NCI-H510A (cell line): ENCODE measurements at places on chromosomes 5 and 9.

DNA sequence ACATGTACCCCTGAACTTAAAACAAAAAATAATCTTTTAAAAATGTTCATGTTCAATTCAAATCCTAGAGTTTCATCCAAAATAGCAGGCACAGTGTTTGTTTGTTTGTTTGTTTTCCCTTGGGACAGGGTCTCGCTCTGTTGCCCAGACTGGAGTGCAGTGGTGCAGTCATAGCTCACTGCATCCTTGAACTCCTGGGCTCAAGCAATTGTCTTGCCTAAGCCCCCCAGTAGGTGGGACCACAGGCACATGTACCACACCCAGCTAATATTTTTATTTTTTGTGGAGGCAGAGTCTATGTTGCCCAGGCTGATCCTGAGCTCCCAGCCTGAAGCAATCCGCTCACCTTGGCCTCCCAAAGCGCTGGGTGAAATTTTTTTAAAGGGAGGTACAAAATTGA is 5.0 kb upstream of the POLR1E start:
- DNase-seq: no peak

- DNase-seq: no peak
Measured at GRCh38 chr5:10463566-10463965, 21.9 kb downstream of the ROPN1L start.

GRCh38 chr5:8628521-8628920 is 759.6 kb downstream of the MTRR start:
- peak; percentile 90 for DNase-seq

DNA sequence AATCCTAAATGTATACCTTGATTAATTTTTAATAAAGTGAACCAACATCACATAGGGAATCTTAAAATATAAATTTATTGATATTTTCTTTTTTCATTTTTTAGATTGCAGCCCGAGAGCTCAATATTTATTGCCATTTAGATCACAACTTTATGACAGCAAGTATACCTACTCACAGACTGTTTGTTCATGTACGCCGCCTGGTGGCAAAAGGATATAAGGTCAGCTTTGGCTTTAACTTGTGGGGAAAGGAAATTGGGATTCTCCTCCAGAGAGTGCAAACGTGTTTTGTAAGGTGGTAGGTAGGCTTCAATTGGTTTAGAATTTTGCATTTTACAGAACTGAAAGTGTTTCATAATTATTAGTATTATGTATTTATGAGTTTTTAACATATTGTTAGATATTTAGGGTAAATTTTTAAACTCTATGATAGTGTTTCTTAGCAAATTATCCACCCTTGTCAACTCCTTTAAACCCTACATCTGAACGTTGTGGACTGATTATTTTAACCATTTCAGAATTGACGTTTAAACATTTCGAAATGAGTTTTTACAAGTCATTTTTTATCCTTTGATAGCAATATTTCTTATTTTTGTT is 17.5 kb upstream of the DHFR start:
- DNase-seq: no peak

DNA sequence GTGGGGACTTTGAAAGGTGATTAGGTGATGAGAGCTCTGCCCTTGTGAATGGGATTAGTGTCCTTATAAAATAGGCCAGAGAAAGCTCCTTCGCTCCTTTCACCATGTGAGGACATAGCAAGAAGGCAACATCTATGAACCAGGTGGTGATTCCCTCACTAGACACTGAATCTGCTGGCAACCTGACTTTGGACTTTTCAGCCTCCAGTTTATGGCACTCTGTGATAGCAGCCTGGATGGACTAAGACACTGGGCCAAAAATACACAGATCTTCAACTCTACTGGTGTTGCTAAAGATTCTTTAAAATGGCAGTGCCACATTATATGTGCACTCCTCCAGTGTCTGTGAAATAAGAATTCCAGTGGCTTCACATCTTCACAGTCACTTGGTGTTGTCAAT is 41.2 kb upstream of the COL15A1 start:
- no peak for DNase-seq

DNA sequence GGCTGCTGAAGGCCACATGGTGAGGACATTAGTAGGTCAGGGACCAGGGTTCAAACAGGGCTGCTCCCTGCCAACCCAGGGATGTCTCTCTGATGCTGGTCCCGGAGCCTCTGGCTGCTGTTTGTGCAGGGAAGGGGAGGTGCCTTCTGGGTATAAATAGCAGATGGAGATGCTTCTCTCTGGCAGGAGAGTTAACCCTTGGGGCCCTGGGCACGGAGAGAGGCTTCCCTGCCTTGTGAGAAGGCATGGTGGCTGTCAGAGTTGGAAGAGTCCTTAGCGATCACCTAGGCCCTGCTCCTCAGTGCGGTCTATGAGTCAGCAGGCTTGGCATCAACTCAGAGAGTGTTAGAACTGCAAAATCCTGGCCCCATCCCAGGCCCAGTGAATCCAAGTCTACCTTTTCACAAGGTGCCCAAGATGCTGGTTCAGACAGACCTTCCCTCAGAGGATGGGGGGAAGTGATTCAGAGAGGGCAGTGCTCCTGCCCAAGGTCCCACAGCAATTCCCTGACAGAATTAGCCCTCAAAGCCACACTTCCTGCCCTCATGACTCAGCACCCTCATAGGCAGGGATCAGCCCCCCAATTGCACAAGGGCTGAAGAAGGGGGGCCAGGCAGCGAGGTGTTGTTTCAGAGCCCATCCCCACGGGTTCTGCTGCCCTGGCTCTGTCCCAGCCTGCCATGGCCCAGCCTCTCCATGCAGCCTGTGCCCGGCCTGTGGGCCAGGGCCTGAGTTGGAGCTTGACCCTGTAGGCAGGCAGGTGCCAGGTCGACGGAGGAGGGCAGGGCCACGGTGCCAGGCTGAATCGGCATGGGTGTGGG is 25.6 kb downstream of the CAMK2A start:
- peak; percentile 34 for DNase-seq

DNA sequence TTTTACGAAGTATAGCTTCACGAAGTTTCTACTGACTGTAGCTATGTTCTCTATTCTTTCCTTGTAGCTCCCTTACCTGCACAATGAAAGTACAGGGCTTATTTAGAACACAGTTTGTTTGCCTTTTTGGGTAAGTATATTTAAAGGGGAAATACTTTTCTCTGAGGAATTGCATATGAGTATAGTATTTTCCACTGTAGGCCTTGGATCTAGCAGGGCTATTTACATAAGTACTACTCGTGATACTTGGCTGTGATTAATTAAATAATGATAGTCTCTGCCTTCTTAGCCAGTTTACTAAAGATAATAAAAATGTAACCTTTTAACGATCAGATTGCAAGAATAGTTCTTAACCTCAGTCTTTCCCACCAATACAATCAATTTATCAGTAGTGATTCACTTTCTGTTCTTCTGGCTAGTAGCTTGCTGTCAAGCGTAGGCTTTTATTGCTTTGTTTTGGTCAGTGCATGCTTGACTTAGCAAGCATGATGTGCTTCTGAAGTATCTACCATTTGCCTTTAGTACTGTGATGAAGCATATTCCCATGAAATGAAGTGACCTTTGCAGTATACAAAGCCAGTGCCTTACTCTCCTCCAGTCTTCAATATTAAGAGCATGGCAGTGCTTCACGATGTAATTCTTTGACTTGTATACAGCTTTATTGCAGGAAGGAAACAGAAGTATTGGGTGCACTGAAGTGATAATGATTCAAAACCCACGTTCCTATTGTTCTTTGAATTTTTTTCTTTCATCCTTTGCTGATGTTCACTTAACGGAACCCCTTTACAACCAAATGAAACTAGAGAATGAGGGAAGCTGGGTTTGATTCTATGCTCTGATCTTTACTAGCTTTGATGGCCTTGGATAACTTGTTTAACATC is 64.2 kb downstream of the SLC44A1 start:
- DNase-seq: no peak

DNA sequence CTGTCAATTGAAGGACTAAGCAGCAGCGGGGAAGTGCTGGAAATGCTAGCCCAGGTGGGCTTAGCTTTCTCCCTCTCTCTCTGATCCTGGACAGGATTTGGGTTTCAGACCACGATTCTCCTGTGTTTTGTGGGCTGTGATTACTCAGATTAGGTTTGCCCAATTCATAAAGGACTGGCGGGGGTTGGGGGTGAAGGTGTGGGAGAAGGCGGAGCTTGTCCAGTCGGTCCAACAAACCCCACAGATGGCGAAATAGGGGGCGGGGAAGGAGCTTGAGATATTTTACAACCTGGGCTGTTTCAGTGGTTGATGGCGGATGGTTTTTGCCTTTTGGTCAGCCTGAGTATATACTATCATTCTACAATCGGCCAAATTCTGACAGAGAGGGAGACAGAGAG is 35.2 kb downstream of the PCDHAC2 start:
- DNase-seq: peak; percentile 45

DNA sequence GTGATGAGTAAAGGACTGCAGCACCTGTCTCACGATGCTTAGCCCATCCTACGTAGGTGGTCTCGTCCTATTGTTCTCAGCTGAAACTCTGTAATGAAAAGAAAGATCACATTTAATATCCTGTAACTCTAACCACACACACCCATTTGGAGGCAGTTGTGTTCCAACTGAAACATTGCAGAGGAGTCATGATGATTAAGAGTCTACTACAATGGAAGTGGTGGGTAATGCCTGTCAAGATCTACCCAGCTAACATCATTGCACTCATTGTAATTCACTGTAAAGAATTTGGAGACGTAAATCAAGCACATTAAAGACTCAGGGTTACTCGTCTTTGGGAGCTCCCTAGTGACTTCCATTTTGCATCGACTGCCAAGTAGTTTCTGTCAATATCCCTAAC is 106.0 kb upstream of the PTPN3 start:
- no peak for DNase-seq

DNA sequence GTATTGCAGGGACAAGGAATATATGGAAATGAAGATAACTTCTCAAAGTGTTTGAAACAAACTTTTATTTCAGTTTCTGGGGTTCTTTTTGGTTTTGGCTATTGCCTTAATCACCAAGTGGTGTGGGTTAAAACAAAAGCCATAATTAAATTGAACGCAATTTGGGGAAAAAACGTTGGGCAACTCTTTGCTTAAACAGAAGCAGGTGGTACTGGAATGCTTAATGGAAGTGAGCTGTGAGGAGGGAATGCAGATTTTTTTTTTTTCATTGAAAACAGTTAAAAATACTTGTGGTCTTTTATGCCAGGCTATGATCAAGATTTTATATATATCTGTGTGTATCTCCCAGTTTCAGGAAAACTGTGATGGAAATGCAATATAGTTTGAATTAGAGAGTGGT is 195.7 kb upstream of the TUT7 start:
- no peak for DNase-seq

GRCh38 chr5:139700711-139701055 is 52.5 kb downstream of the CXXC5 start:
- DNase-seq: no peak

DNA sequence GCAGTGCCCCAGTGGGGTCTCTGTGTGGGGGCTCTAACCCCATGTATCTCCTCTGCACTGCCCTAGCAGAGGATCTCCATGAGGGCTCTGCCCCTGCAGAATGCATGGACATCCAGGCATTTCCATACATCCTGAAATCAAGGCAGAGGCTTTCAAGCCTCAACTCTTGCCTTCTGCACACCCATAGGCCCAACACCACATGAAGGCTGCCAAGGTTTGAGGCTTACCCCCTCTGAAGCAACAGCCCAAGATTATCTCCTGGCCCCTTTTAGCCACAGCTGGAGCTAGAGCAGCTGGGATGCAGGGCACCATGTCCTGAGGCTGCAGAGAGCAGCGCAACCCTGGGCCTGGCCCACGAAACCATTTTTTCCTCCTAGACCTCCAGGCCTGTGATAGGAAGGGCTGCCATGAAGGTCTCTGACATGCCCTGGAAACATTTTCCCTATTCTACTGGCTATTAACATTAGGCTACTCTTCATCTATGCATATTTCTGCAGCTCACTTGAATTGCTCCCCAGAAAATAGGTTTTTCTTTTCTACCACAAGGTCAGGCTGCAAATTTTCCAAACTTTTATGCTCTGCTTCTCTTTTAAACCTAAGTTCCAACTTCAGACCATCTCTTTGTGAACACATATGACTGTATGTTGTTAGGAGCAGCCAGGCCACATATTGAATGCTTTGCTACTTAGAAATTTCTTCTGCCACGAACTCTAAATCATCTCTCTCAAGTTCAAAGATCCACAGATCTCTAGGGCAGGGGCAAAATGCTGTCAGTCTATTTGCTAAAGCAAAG is 18.4 kb downstream of the NR3C1 start:
- no peak for DNase-seq

- DNase-seq: no peak
Measured at GRCh38 chr5:88536146-88536545, 267.5 kb upstream of the TMEM161B start.

- no peak for DNase-seq
Measured at GRCh38 chr5:152688561-152689249, 283.6 kb upstream of the NMUR2 start.

- no peak for DNase-seq
Measured at GRCh38 chr9:127765418-127765817, 13.0 kb downstream of the SH2D3C start.

DNA sequence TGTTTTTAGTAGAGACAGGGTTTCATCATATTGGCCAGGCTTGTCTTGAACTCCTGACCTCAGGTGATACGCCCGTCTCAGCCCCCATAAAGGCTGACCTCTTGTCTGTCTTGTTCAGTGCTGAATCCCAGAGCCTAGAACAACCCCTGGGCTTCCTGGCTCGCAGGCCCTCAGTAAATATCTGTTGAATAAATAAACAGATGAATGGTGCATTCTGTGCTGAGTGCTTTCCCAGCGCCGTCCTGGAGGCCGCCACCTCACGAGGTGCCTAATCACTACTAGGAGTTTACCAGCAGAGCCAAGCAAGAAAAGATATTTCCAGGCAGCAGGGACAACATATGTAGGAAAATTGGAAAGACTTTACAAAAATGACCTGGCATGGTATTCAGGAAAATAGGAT is 88.5 kb downstream of the SNX24 start:
- no peak for DNase-seq

- DNase-seq: no peak
Measured at GRCh38 chr5:76475936-76476335, 72.9 kb downstream of the IQGAP2 start.

DNA sequence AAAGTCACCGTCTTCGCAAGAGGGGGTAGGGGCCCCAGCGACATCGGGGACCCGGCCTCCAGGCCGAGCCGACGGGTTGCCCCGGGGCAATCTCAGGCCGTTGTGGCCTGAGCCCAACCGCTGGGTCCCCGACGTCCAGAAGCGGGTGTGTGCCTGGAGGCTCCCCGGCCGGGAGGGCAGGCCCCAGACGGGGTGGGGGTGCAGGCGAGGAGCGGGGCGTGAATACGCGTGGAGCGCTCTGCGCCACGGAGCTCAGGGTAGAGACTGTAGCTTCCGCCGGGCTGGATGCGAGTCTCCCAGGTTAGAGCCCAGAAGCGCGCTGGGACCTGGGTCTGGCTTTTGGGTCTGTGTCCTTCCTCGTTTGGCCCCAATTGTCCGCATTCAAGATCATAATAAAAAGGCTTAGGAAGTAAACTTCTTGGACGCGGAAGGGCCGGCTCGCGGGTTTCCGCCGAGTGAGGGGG is 3.5 kb downstream of the BARX1 start:
- DNase-seq: no peak

- no peak for DNase-seq
Measured at GRCh38 chr9:14245901-14246525, 67.9 kb downstream of the NFIB start.

DNA sequence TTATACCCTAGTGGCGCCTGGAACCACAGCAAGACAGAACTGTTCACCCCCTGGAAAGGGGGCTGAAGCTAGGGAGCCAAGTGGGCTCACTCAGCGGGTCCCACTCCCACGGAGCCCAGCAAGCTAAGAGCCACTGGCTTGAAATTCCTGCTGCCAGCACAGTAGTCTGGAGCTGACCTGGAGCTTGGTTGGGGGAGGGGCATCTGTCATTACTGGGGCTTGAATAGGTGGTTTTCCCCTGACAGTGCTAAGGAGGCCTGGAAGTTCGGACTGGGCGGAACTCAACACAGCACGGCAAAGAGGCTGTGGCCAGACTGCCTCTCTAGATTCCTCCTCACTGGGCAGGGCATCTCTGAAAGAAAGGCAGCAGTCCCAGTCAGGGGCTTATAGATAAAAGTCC is 19.5 kb downstream of the BTNL3 start:
- no peak for DNase-seq
